ENCODE measurements at places on chromosomes 6 and 20. TPM values are rescaled to one million over a fixed set of nuclear protein-coding genes. Genes with fewer than 3 reads are reported as not detected.

The ABHD16B gene
- not detected for total RNA-seq

The STMND1 gene
- not detected for total RNA-seq

The VPS16 gene
- 31.1 TPM for total RNA-seq

The SYCP2 gene
- total RNA-seq = 0.18 TPM

The GSTA4 gene
- total RNA-seq = 39.0 TPM

The NKAIN4 gene
- not detected for total RNA-seq

The SYTL3 gene
- 5.2 TPM for total RNA-seq

The BPIFB2 gene
- not detected for total RNA-seq

The CGAS gene
- 6.0 TPM for total RNA-seq

The ZNF165 gene
- total RNA-seq = 0.16 TPM

The GNL1 gene
- total RNA-seq = 35.5 TPM

The NOX3 gene
- not detected for total RNA-seq

The C6orf52 gene
- not detected for total RNA-seq

The FOXF2 gene
- total RNA-seq = 0.81 TPM
